ENCODE measurements at places on chromosomes 11 and 22. TPM values are rescaled to one million over a fixed set of nuclear protein-coding genes. Genes with fewer than 3 reads are reported as not detected.

Gene MUC6
- 94.2 TPM for total RNA-seq

Gene C22orf42
- 0.75 TPM for total RNA-seq

Gene RFPL1
- total RNA-seq: not detected

Gene PANX2
- 0.93 TPM for total RNA-seq

Gene LUZP2
- 0.06 TPM for total RNA-seq

Gene PCSK7
- total RNA-seq: 29.9 TPM

Gene TMPRSS4
- total RNA-seq: 0.41 TPM

Gene TRIM29
- total RNA-seq: 0.86 TPM

Gene CHRM4
- total RNA-seq: 0.17 TPM

Measured in pancreas (tissue), 10 donors.